Dorsolateral prefrontal cortex (tissue), 122 donors: ENCODE measurements at places on chromosomes 12 and 14. TPM values are rescaled to one million over a fixed set of nuclear protein-coding genes. Genes with fewer than 3 reads are reported as not detected.

DNA sequence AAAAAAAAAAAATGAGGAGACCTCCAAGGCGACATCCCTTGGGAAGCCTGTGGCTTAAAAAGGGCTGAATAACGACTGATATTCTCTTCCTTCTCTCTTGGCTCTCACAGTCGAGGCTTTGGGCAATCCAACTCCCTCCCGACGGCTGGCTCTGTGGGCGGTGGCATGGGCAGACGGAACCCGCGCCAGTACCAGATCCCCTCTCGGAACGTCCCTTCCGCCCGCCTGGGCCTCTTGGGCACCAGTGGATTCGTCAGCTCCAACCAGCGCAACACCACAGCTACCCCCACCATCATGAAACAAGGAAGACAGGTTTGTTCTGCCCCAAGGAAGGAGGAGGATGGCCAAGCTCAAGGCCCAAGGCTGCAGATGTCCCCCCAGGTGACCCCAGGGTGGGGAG, 127.8 kb downstream of the GCH1 start:
- DNase-seq, result no peak

GRCh38 chr12:128813392-128813791, 10.4 kb downstream of the SLC15A4 start:
- no peak for DNase-seq

DNA sequence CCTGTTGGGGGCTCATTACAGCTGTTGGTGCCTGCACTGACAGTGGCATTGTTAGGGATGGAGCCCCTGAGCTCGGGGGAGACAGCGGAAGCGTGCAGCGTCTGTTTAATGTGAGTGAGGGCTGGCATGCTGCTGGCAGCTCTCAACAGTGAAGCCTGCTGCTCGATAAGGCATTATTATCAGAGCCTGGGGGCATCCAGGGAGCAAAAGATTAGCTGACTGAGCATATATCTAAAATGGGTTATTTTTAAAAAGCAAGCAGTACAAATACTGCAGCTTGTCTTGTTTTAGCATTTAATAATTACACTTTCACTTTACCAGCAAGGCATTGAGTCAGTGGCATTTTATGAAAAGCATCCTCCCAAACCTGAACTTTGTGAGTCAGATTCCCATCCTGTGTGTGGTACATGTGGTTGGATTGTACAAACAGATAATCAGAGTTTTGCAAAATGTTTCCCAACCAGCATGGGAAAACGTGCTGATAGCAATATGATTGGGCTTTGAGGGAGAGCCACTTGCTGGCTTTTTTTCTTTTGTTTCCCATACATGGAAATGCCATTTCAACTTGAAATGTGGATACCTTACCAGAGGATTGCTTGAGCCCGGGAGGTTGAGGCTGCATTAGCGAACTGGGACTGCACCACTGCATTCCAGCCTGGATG, 150.8 kb downstream of the PRKCH start:
- no peak for DNase-seq

DNA sequence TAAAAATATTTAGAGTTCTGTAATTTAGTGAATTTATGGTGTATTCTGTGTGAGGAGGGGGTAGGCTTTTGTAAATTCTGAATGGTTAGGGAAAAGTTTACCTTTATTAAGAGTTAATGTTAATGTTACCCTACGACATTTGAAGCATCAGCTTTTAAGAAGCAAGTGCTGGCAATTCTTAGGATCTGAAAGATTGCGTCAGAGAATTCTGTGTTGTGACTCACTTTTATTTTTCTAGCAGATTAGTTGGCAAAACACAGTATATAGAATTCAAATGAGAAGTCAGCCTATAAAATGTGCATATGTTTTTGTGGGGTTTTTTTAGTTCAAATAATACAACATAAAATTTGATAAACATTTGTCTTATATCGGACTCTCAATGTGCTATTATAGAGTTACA, 97.6 kb downstream of the RAD52 start:
- no peak for DNase-seq

The LMNTD1 gene
- total RNA-seq, result 1.4 TPM

DNA sequence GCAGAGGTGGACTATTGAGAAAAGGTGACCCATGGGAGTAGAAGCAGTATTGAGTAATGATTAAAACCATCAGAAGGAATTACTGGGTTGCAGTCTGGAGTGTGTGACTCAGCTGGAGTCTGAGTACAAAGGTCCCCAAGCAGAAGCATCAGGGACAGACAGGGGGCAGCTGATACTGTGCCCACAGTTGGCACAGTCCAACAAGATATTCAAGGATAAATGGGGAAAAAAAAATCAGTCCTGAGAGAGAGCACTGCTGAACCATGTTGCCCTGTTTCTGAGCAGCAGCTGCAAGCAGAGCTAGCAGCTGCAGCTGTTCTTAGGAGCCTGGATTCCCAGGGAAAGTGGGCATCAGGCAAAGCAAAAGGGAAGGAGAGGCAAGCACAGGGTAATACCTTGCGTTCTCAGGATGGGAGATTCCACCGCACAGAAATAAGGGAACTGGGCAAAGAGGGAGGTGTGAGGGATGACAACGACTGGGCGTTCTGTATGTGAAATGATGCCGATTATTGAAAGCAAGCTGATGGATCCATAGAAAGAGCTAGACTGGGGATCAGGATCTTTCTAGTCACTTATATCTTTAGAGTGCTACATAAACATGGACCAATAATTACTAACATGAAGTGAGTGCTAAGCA, 17.7 kb downstream of the NEUROD4 start:
- no peak for DNase-seq

- no peak for DNase-seq
Measured at GRCh38 chr14:93648440-93649168, 139.7 kb downstream of the PRIMA1 start.
